ENCODE measurements at places on chromosomes 11 and 22. TPM values are rescaled to one million over a fixed set of nuclear protein-coding genes. Genes with fewer than 3 reads are reported as not detected.

The OR51I1 gene
- not detected for total RNA-seq

The OR4D9 gene
- not detected for total RNA-seq

The C1QTNF4 gene
- total RNA-seq: 0.22 TPM

The MS4A3 gene
- not detected for total RNA-seq

The OR51M1 gene
- not detected for total RNA-seq

The LRRC56 gene
- 2.8 TPM for total RNA-seq

The PGAP2 gene
- 11.0 TPM for total RNA-seq

The PPM1F gene
- 21.7 TPM for total RNA-seq

The UFD1 gene
- 82.5 TPM for total RNA-seq

The DEPDC7 gene
- total RNA-seq: 16.8 TPM

The OR8G5 gene
- total RNA-seq: not detected

The IL18 gene
- total RNA-seq: 2.9 TPM

The DLG2 gene
- 0.44 TPM for total RNA-seq

The TTLL1 gene
- 5.3 TPM for total RNA-seq

The TBX10 gene
- not detected for total RNA-seq

The PIWIL4 gene
- 1.3 TPM for total RNA-seq

The OR51A2 gene
- not detected for total RNA-seq

The GLB1L2 gene
- not detected for total RNA-seq

The UPK2 gene
- total RNA-seq: not detected

The MIOX gene
- total RNA-seq: not detected

The OR4D5 gene
- not detected for total RNA-seq

The CBLIF gene
- not detected for total RNA-seq

The TTC36 gene
- 0.86 TPM for total RNA-seq

The MUC5AC gene
- total RNA-seq: not detected

The GSTT2B gene
- total RNA-seq: 12.3 TPM

The FGF3 gene
- total RNA-seq: not detected

The SLC22A12 gene
- not detected for total RNA-seq

The DDTL gene
- 1.1 TPM for total RNA-seq

The IL17RA gene
- 7.0 TPM for total RNA-seq

The ATP5MG gene
- 28.5 TPM for total RNA-seq

The PTPRCAP gene
- total RNA-seq: 1.3 TPM

The IL17REL gene
- not detected for total RNA-seq

The TRIM48 gene
- total RNA-seq: not detected

Measured in placental pericyte (primary cell).